ENCODE measurements at places on chromosomes 4 and X. TPM values are rescaled to one million over a fixed set of nuclear protein-coding genes. Genes with fewer than 3 reads are reported as not detected.

Gene FREM3
- not detected for total RNA-seq

Gene BTC
- 13.4 TPM for total RNA-seq

Gene CD99L2
- 5.0 TPM for total RNA-seq

Gene C1QTNF7
- 0.88 TPM for total RNA-seq

Gene ATP5ME
- total RNA-seq = 126 TPM

Gene HAND2
- total RNA-seq = 3.8 TPM

Gene SFRP2
- total RNA-seq = 18.3 TPM

Gene RASSF6
- 6.7 TPM for total RNA-seq

Gene ATOH1
- not detected for total RNA-seq

Gene EDNRA
- total RNA-seq = 8.2 TPM

Gene GYPB
- total RNA-seq = not detected

Gene SLC26A1
- total RNA-seq = not detected

Gene CASP3
- 48.0 TPM for total RNA-seq

Gene HTRA3
- 6.4 TPM for total RNA-seq
